ENCODE measurements at places on chromosomes 11 and 22. TPM values are rescaled to one million over a fixed set of nuclear protein-coding genes. Genes with fewer than 3 reads are reported as not detected.

Gene HBG1
- not detected for total RNA-seq

Gene MS4A15
- total RNA-seq, result not detected

Gene GVQW3
- 1.9 TPM for total RNA-seq

Gene IFTAP
- total RNA-seq, result 13.0 TPM

Gene API5
- 75.0 TPM for total RNA-seq

Gene PTPN5
- not detected for total RNA-seq

Gene NXPE4
- total RNA-seq, result not detected

Gene MS4A6E
- total RNA-seq, result not detected
